Diencephalon (tissue), 1 donor: ENCODE measurements at places on chromosomes 11 and 22. TPM values are rescaled to one million over a fixed set of nuclear protein-coding genes. Genes with fewer than 3 reads are reported as not detected.

MMP7 gene
- not detected for total RNA-seq

PDE2A gene
- total RNA-seq: 60.9 TPM

CCDC81 gene
- total RNA-seq: 6.7 TPM

LRRC74B gene
- total RNA-seq: 0.46 TPM

CCDC82 gene
- 61.1 TPM for total RNA-seq
